ENCODE measurements at places on chromosomes 1 and 21.

DNA sequence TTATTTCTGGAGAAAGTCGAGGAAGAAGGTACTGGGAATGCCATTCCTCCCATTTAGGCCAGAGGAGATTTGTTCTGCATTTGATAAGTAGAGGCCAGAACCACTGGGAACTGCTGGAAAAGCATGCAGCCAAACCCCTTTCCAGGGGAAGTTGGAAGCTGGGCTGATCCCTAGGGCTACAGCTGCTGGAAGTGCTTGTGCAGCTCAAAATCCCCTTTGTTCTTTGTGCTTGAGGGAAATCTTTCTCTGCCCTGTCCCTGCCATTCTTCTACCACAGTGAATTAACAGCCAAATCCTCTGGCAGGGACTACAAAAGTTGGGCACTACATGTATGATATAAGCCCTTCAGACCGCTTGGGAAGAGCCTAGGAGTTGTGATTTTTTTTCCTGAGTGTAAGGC is 734.1 kb downstream of the LRRIQ3 start:
- DNase-seq, result no peak

DNA sequence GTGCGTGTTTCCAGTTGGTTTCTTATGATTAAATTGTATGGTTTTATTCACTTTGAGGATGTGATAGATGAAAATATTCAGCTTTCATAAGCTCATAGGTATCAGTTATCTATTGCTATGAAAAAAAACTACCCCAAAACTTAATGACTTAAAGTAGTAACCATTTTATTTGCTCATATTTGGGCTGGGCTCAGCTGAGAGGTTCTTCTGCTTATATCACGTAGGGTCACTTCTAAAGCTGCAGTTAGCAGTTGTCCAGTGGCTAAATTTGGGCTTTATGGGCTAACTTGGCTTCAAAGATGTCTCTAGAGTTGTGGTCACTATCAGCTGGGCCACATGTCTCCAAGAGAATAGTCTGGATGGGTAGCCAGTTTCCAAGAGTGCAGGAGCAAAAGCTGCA is 206.4 kb upstream of the LYPLAL1 start:
- no peak for DNase-seq

DNA sequence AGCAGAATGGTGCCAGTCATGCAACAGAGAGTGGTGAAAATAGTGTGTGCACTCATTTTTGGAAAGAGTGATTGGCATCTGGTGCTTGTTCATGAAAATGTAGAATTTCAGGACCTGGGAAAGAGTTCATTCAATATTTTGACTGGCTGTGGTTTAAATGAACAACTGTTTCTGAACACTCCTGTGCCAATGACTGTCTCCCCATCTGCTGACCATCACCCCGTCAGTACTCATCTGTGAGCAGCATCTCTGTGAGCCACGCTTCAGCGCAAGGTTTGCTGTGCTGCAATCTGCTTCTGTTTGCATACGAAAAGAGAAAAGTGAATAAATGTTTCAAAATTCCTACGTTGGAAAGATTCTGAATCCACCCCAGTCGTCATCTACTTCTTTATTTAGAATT is 77.9 kb upstream of the RUNX1 start:
- DNase-seq, result no peak

- no peak for DNase-seq
Measured at GRCh38 chr1:112446411-112446810, 50.4 kb downstream of the CTTNBP2NL start.

GRCh38 chr1:195898373-195898772 is 709.9 kb downstream of the KCNT2 start:
- DNase-seq, result no peak

- DNase-seq, result peak; percentile 81
Measured at GRCh38 chr1:201254625-201255478, 28.5 kb upstream of the PKP1 start.

- DNase-seq, result no peak
Measured at GRCh38 chr1:213070406-213070805, 19.4 kb downstream of the RPS6KC1 start.

DNA sequence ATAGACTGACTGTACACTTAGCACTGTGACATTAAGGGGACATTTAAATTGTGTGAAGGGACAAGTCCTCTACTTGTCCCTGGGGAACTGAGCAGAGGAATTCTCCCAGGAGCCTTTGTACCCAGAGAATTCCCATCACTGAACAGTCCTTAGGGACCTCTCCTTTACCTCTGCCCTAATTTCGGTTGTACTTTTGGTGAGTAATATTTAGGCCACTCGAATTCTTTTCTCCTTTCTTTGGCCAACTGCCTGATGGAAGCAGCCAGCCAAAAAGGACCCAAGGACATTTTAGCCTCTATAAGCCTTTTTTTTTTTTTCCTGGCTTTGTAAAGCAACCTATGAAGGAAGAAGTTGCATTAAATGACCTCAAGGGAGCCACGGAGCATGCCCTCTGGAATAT is 71.5 kb downstream of the NR5A2 start:
- no peak for DNase-seq

GRCh38 chr1:116139592-116140134 is 28.5 kb downstream of the MAB21L3 start:
- DNase-seq, result no peak

DNA sequence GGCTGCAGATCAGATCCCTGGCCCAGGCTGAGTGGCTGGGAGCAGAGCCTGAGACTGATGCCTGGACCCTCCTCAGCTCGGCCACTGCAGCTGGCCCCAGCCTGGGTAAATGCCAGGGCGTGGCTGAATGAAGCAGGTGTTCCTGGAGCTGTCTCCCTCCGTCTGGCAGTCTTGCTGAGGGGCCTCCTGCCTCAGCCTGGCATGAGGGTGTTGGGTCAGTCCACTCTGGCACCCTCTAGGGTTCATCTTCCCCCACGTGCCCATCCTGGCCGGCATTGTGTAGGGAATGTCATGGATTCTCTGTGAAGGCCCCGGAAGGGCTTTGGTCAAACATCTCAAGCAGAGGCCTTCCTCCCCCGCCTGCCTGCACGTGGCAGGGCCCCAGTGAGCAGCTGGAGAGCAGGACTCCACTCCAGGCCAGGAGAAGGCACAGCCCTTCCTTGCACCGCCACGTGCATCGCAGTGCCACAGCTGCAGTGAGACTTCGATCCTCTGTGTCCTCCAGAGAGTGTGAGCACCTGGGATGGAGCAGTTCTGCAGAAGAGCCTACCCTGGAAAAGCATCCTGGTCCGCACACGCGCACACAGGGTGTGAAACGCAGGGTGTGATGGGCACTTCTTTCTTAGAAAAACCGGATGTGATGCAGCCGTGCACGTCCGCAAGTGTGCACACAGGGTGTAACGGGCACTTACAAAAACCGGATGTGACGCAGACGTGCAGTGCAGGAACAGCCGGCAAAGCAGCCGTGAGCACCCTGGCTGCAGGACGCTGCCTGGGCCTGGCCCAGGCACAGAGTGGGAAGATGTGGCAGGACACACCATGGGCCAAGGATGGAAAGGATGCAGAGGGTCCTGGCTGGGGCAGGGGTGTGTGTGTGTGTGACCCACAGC is 4.6 kb upstream of the KRTAP10-4 start:
- no peak for DNase-seq

DNA sequence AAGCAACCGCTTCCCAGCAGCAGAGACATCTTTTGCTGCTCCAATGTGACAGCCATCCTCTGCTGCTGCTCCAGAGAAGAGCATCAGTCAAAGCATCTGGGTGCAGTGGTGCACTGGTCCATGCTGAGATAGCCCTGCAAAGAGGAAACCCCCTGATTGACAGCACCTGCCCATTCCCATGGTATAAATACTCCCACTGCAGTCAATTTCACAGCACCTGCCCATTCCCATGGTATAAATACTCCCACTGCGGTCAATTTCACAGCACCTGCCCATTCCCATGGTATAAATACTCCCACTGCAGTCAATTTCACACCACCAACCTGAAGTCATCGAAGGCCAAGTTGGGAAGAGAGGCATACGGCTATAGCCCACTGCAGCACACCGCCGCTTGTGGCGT is 25.5 kb downstream of the FBXO2 start:
- no peak for DNase-seq

- no peak for DNase-seq
Measured at GRCh38 chr1:45004281-45004920, 6.7 kb downstream of the HECTD3 start.

GRCh38 chr1:101115112-101115511 is 89.5 kb upstream of the DPH5 start:
- no peak for DNase-seq

GRCh38 chr1:45032837-45033236 is 20.8 kb downstream of the UROD start:
- no peak for DNase-seq

GRCh38 chr1:41917835-41918449 is 780 bp downstream of the HIVEP3 start:
- no peak for DNase-seq

DNA sequence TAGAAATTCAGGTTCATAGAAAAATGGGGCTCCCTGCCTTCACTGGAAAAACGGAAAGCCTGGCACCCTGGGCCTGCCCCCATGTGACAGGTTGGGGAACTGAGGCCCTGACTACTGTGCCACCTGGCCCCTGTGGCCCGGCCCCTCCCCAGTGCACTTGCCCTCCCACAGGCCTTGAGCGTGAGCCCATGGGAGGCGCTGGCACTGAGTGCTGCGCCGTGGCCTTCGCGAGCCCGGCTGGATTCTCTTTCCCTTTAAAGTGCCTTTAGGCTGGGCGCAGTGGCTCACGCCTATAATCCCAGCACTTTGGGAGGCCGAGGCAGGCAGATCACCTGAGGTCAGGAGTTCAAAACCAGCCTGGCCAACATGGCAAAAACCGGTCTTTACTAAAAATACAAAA is 45.7 kb downstream of the SLC37A1 start:
- no peak for DNase-seq

DNA sequence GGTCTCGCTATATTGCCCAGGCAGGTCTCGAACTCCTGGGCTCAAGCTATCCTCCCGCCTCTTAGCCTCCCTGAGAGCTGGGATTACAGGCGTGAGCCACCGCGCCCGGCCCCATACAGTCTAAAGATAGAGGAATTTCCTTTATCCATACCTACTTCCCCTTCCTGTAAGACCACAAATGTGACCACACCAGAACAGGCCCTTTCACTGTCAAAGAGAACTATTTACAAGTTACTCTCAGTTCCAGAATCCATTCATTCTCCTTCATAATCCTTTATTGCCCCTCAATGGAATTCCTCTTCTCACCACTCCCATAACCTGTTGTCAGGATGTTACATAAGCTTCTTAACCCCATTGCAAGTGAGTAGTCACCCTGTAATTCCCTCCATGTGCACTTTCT is 26.3 kb upstream of the SLC5A9 start:
- no peak for DNase-seq

DNA sequence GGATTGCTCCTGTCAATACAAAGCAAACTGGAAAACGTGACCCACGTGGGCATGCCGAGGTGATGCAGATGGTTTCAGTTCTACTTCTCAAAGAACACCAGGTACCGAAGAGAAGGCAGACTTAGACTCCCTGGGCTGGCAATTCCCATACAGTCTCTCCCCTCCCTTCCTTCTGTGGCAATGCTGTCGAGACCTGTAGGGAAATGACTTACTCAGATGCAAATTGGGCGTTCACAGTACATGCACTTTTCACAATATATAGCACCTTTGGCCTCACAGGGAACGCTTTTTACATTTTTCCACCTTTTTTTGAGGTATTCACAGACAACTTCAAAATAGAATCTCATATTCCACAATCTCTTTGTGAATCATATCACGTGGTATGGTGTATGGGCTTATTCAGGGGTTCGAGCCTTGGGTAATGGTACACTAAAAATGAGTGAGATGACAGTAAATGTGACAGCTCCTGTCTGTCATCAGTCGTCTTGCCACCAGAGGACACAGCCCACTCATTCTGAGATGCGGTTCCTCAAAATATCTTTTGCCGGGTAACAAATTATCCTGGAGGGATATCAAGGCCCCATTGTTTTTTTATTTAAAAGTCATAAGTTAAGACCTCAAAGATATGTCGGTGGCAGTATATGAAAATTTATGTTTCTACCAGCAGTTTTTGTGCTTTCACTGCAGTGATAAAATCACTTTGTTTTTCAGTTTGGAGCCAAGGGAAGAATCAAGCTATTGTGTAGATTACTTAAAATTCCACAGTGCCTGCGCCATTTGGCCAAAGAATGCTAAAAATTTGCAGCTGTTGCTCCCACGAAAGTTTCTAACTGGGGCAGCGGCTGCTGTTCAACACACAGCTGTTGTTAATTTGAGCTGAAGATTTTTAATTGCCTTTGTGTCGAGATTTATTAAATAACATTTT is 168.4 kb downstream of the ZZZ3 start:
- no peak for DNase-seq

- DNase-seq, result peak; percentile 57
Measured at GRCh38 chr1:209651138-209651587, 1.1 kb downstream of the LAMB3 start.

- DNase-seq, result no peak
Measured at GRCh38 chr1:212440419-212440818, 7.7 kb downstream of the NENF start.

GRCh38 chr1:155278689-155279160 is 1.5 kb downstream of the HCN3 start:
- DNase-seq, result no peak

DNA sequence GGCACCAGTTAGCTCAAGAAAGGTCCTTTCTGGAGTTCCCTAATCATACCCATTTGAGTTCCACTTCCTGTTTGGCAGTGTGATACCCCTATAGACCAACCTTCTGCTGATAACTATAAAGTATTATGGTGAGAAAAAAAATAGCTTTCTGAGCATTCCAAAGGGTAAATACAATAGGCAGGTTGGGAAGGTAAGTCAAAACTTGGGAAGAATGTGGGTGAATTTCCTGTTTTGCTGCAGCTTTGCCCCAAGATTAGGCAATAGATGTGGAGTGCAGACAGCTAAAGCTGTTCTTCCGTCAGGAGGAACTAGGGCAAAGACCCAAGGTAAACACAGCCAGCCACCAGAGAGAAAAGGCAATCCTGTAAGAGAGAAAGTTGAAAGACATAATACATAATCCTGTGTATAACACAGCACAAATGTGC is 49.9 kb upstream of the GUCA2A start:
- DNase-seq, result no peak

GRCh38 chr1:185245466-185245865 is 71.6 kb downstream of the IVNS1ABP start:
- no peak for DNase-seq

GRCh38 chr21:36554411-36555157 is 74.7 kb upstream of the CLDN14 start:
- DNase-seq, result no peak

DNA sequence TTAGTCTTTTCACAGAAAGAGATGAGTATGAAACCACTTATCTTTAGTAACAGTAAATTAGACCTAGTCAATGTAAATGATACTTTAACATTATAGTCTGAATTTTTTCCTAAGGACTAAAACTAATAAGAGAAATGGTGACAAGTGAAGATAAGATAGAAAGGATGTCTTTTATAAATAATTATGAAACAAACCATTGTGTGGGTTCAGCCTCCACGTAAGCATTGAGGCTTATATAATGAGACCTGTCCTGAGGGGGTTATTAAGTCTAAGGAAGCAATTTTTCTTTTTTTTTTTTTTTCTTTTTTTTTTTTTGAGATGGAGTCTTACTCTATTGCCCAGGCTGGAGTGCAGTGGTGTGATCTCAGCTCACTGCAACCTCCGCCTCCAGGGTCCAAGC is 55.8 kb downstream of the UROD start:
- no peak for DNase-seq

DNA sequence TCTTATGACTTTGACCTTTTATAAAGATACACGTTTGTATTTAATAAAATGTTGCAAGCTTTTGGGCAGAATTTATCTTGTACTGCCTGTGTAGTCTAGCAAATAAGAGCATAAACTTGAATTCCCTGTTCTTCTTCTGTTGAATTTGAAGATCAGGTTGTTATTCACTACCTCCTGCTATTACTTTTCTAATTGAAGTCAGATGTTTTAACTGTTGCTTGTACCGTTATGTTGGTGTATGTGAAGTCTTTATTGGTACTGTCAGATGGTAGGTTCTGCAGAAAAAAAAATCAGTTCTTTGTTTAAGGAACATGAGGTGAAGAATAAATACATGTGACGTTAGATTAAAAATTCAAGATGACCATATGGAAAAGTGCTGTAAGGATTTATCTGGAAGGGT is 69.1 kb downstream of the DYRK1A start:
- no peak for DNase-seq
